Fibroblast of upper back skin (primary cell): ENCODE measurements at places on chromosomes 6 and 20.

DNA sequence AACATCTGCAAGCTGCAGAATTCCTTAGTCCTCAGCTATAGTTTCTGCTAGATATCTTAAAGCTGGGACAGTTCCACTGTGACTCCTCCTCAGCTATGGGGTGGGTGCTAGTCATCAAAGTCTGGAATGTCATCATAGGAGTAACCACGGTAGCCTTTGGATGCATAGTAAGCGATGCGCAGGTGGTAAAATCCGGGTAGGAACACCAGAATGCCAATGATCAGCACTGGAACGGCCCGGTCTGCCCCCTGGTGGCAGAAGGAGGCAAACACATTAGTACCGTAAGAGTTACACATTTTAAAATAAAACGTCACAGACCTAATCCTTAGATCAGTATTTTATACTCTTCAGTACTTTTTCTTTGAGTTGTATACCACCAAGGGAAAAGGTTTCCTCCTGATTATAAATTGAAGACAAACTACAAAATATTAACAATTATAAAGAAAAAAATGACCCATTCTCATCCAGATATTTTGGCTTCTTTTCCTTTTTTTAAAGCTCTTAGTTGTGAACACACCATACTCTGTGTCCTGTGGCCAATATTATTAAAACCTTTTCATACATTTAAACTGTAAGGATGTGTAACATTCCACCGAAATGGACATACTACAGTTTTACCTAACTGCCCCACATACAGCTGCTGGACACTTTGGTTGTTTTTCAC lies 18.9 kb downstream of the PCNA start:
- DNase-seq, result peak; percentile 52

DNA sequence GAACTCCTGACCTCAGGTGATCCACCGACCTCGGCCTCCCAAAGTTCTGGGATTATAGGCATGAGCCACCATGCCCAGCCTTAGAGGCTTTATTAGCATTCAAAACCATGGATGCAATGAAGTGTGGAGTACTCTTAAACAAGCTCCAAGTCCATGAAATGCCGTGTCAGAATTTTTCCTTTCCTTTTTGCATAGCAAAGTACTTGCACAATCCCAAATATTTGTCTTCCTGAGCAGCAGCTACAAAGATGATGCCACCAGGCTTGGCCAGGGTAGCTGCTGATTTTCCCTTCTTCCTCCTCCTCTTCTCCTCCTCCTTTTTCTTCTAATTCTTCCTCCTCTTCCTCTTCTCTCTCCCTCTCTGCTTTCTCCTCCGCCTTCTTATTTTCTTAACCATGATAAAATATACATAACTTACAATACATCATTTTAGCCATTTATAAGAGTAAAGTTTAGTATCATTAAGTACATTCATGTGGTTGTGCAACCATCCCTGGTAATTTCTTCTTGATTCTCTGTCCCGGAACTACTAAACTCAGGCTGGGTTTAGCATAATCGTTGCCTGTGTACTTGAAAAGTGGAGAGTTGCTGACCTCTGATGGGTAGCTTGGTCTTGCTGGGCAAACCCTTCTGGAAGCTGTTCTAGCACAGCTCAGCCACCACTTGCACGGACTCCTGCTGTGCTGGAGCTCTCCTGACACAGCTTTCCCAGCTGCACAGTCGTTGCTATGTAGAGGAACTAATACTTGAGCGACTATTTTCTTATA lies 20.3 kb downstream of the MUCL3 start:
- DNase-seq, result no peak

DNA sequence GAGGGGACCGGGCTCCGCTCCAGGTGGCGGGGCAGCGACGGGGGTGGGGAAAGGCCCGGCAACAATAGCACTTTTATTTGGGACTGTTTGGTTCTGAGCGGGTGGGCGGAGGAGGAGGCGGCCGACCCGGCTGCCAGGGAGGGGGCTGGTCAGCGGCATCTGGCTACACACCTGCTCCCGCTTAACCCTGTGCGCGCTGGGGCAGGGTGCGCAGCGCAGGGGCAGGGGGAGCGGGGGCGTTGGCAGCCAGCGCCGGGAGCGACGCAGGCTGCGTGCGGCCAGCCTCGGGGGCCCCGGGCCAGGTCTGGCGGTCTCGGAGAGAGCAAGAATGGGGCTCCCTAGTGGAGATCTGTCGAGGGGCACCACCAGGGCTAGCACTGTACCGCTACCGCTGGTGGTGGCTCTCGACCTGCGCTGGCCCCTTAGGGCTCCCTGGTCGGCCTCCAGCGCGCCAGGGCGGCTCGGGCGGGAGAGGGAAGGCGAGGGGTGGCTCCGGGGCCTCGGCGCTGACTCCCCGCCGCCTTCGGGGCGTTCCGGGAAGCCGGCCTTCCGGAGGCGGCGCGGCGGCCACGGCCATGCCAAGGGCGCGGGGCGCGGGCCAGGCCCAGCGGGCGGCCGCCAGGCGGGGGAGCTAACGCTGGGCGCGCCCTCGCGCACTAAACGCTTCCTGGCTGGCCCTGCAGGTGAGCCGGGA lies 92.4 kb downstream of the NCR2 start:
- no peak for DNase-seq

DNA sequence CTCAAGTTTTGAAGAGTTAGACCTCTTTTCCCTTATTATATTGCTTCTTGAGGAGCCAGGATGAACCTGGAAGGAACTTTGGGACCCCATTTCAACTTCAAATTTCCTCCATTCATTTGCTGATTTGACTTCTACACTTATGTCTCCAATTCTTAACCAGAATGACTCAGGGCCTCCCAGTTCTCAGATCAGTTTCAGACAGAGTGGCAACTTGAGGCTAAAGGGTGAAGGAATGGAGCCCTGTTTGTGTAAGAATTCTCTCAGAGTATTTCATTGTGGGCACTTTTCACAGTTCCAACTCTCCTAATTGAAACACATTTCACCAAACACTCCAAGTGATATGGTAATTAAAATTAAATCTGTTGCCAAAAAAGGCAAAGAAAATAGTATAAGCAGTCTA lies 109.0 kb upstream of the FLRT3 start:
- no peak for DNase-seq

DNA sequence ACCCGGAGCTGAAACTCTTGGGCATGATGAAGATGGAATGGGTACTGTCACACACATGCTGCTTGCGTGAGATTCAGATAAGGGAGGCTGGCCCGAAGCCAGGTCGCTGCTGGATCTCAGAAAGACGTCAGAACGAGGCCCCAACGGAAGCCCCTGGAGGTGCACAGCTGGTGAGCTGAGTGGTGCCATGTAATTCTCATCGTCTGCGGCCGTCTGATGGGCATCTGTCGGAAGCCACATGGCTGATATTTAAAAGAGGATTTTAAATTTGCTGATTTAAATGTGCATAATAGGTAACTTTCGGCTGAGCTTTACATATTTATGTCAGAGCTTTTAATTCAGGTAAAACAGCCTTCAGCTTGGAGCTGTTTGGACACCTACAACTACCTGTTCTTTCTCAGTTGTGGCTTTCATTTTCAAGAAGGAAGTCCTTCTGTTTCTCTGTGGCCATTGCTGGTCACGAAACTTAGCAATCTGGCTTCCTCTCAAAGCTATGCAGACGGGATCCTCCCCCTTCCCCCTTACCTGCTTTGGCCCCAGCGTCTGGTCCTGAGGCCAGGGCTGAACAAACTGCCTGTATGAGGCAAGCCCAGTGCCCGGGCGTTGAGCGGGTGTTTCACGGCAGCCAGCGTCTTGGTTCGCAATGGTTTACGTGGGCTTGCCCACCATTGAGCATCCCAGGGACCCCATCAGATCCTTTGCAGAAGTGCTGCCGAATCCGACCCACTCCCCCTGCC lies 9.2 kb downstream of the SLCO4A1 start:
- DNase-seq, result peak; percentile 12

DNA sequence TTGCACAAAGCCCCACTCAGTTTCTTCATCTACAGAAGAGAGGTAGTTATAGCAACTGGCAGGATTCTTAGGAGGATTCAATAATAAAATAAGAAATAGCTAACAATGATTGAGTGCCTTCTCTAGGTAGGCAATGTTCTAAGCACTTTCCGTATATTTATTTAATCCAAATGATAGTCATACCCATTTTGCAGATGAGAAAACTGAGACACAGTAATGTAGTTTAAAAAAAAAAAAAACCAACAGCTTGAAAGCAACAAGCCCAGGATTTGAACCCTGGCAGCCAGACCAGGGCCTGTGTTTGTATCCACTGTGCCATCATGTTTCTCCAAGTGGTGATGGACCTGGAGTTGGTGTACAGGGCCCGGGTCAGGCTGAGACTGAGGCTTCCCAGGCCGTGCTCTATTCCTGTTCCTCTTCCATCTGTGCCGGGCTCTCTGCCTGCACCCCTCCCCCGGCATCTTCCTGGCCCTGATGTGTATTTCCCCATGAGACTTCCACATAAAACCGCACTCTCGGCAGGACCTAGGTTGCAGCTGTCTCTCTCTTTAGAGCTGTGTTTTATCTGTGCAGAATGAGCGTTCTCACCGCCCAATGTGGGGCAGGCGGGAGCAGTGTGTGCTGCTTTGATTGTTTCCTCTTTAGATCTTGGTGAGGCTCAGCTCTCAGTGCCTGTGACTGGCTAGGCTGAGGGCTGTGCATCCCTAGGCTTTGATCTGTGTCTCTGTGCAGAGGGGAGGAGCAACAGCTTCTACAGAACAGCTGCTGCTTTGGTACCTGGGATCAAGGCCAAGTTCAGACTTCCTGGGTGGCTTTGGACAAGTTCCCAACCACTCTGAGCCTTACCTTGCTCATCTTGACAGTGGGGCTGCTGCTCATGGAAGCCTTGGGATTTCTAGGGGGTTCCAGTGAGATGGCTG lies 49.5 kb downstream of the TOX2 start:
- peak; percentile 92 for DNase-seq

DNA sequence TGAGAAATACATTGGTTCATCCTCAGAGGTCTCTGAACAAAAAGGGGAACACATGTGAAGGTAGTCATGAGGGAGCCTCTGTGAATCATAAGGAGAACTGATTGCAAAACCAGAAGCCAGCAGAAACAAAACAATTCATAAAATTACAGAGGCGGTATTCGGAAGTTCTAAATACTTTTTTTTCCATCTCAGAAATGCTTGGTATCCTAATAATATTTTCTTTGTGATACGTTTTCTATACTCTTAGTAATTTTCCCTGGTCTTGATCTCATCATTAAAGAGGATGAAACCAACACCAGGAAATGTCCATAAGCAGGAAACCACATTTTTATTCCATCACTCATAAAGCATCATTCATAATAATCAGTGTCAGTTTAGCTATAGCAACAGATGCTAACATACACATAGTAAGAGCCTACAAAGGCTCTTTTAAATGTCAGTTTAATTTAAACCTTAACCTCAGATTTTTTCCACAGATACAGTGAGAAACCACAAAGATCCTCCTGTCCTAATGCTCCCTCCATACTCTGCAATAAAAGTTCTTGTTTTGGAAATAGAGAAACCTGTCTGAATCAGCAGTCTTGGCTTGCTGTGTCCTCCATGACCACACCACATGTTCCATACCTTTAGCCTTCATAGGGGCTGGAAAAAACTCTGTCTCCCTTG lies 29.2 kb downstream of the SGK1 start:
- DNase-seq, result peak; percentile 97

DNA sequence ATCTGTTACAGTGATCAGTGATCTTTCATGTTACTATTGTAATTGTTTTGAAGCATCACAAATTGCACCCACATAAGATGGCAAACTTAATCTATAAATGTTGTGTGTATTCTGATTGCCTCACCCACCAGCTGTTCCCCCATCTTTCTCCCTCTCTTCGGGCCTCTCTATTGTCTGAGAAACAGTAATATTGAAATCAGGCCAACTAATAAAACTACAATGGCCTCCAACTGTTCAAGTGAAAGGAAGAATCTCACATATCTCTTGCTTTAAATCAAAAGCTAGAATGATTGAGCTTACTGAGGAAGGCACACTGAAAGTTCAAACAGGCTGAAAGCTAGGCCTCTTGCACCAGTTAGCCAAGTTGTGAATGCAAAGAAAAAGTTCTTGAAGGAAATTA lies 141.2 kb downstream of the CDK19 start:
- DNase-seq, result no peak
